Hematopoietic multipotent progenitor cell (in vitro differentiated cells): ENCODE measurements at places on chromosomes 11 and 22.

DNA sequence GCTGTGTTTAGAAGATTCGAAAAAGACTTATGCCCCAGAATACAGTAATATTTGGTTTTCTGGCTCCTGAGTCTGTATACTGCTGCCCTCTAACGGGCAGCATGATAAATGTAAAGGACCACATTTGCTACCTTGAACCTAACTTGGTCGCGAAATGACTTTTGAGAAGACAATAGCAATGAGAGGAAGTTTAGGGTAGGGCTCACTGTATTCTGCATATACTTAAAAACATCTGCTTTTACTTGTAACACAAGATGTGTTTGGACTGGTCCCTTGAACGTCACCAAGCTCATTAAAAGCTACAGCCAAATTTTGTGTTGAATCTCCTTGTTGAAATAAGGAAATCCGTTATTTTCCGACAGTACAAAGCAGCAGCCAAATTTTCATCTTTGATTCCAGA, 309.1 kb downstream of the SWAP70 start:
- no peak for DNase-seq

DNA sequence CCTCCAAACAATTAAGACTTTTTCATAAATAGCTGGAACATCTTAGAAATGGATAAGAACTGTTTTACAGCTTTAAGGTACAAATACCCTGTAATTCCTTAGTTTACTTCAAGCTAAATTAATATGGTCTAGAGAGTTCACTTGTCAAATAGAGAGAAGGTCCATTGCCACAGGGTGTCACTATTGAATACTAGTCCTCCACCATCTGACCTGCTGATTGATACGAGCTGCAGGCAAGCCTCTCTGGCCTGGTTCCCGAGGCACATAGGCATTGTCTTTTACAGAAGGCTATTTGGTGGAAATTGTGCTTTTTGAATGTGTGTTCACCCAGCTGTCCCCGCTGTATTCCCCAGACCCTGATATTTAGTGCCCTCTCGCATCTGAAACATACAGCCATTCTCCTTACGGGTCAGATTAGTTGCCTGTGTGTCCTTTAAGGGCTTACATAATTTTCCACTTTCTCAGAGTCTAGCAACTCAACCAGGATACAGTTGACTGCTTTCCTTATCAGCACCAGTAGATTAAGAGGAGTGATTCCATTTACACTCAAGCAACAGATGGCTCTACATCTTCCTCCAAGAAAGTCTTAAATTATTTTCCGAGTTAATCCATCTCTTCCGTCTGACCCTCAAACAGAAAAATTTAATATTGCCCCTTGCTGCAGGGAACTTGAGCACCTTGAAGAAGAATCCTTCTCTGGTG, 788.8 kb upstream of the FAT3 start:
- no peak for DNase-seq

DNA sequence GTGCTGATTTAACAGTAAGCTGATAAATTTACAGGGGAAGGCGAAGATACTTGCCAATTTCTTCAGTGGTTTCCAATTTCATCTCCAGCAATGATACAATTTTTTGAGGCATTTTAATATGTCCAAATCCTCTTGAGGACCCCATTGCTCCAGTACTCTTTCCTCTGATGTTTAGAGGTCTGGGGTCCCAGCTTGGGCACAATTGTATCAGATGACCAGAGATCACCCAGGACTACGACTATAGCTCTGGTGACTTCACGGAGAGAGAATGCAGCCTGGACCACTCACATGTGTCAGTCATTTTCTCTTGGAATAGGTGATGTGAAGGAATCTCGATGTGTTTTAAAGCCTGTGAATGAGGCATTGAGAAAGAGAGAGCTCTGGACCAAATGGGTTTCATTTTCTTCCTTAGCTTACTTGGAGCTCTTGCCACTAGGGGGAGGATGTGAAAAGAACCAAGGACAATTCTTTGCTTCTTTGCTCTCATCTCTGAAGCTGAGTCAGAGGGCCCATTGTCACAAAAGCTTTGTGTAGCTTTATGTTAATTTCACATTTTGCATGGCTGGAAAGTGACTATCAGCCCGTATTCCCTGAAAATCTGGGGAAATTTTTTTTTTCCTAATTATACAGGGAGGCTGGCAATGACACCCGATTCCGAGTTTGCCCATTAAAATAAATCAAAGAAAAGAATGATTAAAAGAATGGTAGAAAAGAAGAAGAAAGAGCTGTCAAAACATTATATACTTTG, 6.7 kb upstream of the CCDC90B start:
- peak; percentile 77 for DNase-seq

GRCh38 chr11:5931061-5931460, 11.0 kb upstream of the OR56A3 start:
- no peak for DNase-seq

- peak; percentile 76 for DNase-seq
These were observed at the start of gene PARVG for GRCh38 chr22:44180706-44181032. Gene PARVG, plus strand, starts transcription at chr22:44180925. Its CDS starts 2,405 bp downstream, at chr22:44183330.

DNA sequence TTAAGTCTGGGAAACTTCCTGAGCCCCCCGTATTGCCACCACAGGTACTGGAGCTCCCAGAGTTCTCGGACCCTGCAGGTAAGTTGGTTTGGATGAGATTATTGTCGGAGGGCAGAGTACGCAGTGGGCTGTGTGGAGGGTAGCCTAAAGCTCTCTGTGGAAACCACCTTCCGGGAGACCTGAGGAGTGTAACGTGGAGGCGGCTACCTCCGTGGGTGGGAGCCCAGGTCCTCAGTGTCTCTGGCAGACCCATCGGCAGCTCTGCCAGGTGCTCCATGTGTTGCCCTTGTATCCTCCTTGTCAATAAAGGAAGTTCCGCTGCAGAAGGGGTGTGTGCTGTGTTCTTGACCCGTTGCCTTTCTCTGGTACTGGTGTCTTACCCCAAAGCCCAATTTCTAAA, 61.4 kb downstream of the SYT13 start:
- DNase-seq = no peak

GRCh38 chr11:70623906-70624597, 225.7 kb downstream of the CTTN start:
- no peak for DNase-seq
